Choroid plexus epithelial cell (primary cell): ENCODE measurements at places on chromosomes 7 and 10.
A peak's percentile ranks its signal among the peaks of the same experiment; 100 is the strongest.

GRCh38 chr7:117200786-117201458, 121.9 kb downstream of the WNT2 start:
- no peak for DNase-seq

- no peak for DNase-seq
These were observed 30.4 kb upstream of the PDGFA start for GRCh38 chr7:549891-550625.

GRCh38 chr7:51589111-51589510, 272.5 kb upstream of the COBL start:
- no peak for DNase-seq

- DNase-seq: peak; percentile 83
These were observed 9.9 kb upstream of the LIPM start for GRCh38 chr10:88792661-88793060.

DNA sequence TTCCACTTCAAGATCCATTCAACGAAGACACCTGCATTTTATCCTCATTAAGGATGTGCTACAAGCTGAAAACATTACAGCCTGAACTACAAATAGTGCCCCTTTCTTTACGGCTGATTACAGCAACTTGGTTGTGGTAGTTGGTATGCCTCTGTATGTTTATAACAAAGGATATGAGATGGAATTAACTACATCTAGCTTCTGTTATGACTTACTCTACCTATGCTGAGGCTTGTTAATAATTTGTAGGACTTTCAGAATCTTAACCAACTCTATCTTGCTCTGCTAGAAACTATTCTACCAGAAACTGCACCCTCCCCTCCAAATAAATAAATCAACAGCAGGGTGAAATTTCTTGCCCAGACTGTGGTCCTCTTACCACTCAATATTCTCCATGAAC, 448.1 kb downstream of the GRM8 start:
- no peak for DNase-seq

DNA sequence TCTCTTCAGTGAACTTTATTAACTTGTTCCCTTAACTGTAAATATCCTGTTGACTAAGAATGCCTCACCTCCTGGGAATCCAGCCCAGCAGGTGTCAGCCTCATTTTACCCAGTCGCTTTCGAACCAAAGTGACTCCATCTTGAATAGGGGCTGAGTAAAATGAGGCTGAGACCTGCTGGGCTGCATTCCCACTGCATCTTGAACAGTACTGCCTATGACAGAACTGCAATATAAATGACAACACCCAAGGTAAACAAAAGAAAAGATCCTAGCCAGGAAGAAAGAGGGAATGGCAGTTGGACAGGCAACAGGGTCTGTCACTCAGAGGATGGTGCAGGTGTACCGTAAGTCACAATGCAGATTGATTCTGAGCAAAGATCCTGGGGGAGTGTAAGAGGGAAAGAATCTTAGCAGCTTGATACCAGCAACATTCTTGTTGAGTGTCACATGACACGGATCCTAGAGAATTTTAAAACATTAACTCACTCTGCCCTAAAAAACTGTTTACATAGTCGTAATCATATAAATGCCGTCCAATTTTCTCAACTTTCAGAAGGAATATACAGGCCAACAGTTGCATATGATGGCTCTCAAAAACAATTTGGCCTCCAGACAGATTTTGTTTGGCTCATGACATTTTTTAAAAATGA, 4.4 kb upstream of the FAM107B start:
- peak; percentile 41 for DNase-seq

- DNase-seq: no peak
These were observed 61.8 kb upstream of the NMT2 start for GRCh38 chr10:15230257-15230656.

DNA sequence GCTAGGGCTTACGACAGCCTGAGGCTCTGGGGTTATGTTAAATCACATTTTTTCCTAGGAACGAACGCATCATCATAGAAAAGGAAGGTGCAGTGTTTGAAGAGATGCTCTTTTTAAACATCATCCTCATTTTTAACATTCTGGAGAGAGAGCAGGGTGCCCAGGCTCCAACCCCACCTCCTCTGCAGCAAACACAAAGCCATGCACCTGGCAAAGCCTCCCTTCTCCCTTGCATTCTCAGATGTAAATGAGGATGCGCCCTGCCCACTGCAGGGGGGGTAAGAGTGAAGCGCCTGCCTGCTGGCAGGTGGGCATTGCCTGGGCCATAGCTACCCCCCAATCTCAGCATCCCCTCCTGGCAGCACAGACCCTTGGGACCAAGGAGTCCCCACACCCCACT, 92.4 kb downstream of the PTPRN2 start:
- DNase-seq: no peak

DNA sequence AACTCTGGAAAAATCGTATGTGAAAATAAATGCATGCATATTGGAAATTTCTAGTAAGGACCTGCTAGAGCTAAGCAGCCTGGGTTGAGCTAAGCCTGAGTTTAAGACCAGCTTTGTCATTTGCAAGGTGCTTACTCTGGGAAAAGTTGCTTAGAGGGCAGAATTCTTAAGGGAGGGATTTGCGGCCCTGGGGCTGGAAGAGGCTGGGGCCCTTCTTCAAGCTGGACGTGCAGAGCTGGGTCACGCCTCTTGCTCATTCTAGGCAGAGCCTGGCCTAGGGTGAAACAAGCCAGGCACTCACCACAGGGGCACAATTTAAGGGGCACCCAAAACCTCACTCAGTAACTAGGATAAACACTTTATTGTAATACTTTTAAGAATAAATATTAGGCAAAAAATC, 137.2 kb downstream of the ARHGAP22 start:
- DNase-seq: no peak

GRCh38 chr10:98411166-98411565, 3.8 kb downstream of the PYROXD2 start:
- no peak for DNase-seq

GRCh38 chr7:96297876-96298275, 24.0 kb downstream of the SLC25A13 start:
- no peak for DNase-seq

DNA sequence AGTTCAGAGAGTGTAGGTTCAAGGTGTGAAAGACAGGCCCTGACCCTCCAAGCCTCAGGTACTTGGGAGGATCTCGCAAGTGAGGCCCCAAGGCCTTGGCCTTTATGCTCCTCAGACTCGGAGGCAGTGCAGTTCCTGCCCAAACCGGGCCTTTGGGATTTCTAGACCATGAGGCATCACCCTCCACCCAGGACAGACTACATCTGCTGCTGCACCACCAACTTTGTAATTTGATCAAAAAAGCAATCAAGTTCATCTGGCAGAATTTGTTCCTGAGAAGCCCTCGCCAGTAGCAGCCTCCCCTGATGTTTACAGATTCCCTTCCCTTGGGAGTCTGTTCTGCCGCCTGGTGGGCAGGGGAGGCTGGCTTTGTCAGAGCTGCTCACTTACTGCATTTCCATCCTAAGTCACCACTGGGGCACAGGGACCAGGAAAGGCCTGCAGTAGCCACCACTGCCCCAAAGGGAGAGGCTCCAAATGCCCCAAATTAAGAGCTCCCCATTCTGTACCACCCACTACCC, 2.1 kb downstream of the CAMK2G start:
- peak; percentile 42 for DNase-seq

GRCh38 chr7:126570845-126571244, 681.9 kb downstream of the GRM8 start:
- DNase-seq: peak; percentile 2

- no peak for DNase-seq
These were observed 115.5 kb downstream of the SMURF1 start for GRCh38 chr7:99028261-99028973.

DNA sequence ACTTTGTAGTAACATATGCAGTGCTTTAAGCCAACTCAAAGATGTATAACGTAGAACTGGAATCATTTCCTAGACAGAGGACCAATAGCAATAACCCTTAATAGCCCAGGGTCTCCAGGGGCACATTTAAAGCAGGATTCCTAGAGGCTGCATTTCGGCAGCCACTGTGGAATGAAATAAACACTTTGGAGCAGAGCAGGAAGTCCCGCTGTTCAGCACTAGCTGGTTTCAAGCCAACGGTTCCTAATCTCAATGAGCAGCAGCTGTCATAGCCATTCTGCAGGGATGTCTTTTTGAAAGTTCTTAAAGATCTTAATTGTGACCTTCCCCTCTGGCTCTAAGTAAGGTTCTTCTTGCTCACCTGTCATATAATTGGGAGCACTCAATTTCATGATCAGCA, 18.4 kb upstream of the MACROH2A2 start:
- peak; percentile 14 for DNase-seq

DNA sequence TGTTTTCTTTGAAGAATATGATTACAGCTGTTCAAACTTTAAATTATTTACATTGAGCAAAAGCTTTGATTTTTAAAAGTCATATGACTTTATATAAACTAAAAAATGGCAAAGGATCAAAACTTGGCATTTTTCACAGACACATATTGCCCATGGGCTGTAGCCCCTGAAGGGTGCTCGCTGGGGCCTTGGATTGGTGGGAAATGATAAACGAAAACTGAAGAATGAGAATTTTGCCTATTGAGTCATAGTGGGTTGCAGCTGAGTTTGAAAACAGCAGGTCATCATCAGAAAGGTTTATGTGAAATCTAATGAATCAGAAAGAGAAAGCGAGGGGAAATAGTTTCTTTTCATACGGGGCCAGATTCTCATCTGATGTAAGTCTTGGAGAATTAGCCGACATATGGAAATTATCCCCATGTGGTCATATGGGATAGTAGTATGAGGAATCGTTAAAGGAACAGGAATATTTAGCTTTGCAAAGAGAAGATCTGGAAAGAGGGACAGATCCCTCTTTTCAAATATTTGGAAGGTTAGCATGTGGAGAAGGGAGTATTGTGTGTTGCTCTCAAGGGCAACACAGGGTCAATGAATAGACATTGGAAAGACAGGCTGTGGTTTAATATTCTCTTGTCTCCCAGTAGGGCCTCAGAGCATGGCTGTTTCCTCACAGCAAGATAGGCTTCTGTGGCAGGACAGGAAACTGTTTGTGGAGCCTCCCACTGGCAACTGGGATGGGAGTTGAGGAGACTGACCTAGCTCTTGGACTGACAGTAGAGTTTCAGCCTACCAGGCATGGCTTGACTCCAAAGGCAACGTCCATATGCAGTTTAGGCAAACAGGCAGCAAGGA, 119.0 kb downstream of the FZD1 start:
- DNase-seq: peak; percentile 78

DNA sequence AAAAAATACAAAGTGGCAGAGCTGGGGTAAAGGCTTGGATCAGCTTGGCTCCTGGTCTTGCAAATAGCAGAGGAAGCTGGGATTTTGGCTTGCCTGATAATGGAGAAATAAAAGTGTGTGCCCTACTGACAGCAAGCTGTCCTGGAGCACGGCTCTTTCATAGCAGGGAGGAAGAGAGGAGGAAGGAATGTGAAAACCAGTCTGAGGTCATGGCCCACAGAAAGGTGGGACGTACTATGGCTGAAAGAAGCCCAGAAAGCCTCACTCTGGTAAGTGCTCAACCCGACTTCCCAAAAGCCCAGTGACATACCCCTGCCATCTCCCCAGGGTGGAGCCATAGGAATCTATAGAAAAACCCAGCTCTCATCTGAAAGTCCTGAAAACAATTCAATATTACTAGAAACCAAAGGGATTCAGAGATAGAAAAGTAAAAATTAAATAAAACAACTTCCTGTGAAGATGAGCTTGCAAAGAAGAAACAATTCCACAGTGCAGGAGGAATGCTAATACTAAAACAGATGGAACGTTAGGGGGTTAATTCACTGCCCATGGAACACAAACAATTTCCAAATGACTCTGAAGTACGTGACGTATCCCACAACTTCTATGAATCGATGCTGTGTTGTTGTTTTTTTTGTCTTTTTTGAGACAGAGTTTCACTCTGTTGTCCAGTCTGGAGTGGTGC, 246.7 kb upstream of the PTN start:
- peak; percentile 30 for DNase-seq

DNA sequence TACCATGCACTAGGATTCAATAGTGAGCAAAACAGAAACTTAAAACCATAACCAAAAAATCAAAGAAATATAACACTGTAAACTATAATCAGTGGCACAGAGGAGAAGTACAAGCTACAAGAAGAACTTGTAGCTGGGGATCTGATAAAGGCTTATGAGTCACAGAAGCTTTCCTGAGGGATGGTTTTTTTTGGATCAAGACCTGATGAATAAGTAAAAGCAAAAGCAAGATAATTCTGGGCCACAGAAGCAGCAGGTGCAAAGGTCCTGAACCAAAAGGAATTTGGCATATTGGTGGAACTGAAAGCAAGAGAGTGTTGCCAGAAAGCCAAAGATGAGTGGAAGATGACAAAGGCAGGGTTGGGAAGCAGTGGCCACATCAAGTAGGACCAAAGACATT, 37.4 kb upstream of the BET1 start:
- peak; percentile 79 for DNase-seq

DNA sequence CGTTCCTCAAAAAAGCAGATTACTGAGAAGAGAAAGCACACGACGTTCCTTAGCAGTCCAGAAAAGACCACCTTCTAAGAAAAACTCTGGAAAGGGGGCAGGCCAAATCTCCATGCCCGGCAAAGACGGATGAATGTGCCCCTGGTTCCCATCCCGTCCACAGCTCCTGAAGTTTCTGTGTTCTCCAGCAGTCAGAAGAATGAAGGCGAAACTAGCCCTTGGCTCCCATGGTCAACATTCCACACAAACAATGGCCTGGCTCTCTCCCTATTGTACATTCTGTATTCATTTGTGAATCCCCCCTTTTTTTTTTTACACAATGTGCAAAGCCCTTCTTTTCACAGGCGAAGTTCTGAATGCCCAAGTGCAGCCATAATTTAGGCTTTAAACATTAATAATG, 5.3 kb downstream of the CTBP2 start:
- no peak for DNase-seq

DNA sequence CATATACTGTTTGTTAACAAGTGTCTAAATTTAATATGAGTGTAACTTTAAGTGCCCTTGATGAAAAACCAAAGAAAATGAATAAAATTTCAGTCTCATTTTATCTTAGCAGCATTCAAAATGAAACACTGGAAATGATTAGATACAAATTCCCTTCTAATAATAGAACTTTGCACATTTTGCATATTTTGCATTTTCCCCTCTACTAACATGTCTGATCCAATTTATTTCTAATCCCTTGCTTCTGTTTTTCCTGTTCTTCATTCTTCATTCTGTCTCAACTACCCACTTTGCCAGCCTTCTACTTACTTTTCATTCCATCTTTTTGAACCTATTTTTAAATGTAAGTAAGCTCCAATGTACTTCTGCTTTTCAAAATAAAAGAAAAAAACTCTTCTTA, 42.7 kb upstream of the SEMA3D start:
- DNase-seq: no peak

- no peak for DNase-seq
These were observed 304.9 kb downstream of the CDC14C start for GRCh38 chr7:49229246-49229645.

DNA sequence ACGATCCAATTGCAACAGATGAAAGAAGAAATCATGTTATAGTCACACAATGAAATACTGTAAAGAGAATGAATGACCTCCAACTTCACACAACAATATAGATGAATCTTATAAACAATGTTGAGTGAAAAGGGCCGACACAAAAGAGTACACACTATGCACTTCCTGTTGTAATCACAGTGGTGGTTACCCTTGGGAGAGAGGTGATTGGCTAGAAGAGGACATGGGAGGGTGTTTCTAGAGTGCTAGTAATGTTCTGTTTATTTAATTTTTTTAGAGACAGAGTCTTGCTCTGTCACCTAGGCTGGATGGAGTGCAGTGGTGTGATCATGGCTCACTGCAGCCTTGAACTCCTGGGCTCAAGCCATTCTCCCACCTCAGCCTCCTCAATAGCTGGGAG, 82.5 kb downstream of the NDUFB2 start:
- no peak for DNase-seq
